Foreskin keratinocyte (primary cell): ENCODE measurements at places on chromosomes 1 and 21. TPM values are rescaled to one million over a fixed set of nuclear protein-coding genes. Genes with fewer than 3 reads are reported as not detected.

- peak; percentile 85 for DNase-seq
These were observed 82.2 kb upstream of the ABCD3 start for GRCh38 chr1:94335950-94336349.

- DNase-seq: peak; percentile 68
These were observed 127.4 kb upstream of the DPYD start for GRCh38 chr1:98048244-98048643.

DNA sequence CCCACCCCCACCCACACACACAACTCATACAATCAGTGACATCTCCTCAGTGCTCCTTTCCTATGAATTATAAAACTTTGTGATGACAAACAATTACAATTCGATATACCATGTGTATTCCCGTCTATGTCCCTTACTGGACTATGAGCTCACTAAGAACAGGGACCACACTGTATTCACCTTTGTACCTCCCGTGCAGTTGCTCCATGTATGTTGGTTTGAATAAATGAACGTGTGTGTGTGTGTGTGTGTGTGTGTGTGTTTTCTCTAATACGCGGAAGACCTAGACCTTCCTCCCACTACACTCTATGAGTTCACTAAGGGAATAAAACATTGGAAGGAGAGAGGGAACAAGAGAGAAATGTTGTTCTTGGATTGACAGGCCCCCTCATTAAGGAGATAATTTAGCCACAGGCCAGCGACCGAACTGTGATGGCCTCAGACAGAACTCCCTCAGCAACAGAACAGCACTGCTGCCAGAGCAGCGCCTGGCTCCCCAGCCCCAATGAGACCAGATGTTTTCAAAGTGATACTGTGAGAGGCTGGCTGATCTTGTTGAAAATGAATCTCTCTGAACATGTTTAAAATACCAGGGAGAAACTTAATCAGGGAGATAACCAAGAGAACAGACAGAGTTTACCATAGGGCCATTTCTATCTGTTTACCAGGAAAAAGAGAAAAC, 21.7 kb downstream of the BCAR3 start:
- DNase-seq: no peak

DNA sequence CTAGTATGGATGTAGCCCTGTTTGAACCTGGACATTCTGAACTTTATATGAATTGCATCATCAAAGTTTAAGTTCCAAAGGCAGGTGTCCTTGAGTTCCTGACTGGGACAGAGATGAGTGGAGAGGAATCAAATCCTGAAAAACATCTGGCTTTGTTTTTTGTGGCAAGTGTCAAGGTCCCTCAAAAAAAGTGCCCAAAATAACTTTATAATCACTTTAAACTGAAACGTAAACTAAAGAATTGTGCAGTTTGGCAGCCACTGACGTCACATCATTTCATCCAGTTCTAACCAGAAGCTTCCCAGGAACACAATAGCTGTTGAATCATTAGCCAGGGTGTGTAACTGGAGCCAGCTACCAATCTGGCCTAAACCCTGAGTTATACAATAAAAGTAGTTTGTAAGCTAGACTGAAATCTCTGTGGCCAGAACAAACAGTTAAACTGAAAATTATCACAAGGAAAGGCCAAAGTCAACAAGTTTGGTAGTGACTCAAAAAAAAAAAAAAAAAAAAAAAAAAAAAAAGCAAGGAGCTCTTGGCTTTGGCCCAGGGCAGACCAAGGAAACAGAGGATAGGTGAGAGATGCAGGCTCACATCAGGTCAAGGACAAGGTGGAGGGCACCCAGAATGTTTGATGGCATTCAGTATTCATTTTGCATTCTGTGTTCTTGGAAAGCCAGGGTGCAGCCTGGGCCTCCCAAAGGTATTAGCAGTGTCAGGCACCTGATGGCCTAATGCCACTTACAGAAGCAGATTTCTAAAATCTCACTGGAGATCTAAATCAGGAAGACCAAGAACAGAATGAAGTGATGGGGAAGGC, 74.3 kb downstream of the TNFSF18 start:
- DNase-seq: peak; percentile 44

- peak; percentile 46 for DNase-seq
These were observed 3.7 kb downstream of the SYT6 start for GRCh38 chr1:114150016-114150415.

GRCh38 chr1:211975152-211975941, 60.0 kb downstream of the INTS7 start:
- DNase-seq: no peak

GRCh38 chr21:34319585-34319984, 44.2 kb upstream of the KCNE2 start:
- DNase-seq: no peak

GRCh38 chr1:183604038-183604808, 14.0 kb upstream of the NCF2 start:
- no peak for DNase-seq

- DNase-seq: no peak
These were observed 182.2 kb downstream of the DHRS3 start for GRCh38 chr1:12435639-12436344.

DNA sequence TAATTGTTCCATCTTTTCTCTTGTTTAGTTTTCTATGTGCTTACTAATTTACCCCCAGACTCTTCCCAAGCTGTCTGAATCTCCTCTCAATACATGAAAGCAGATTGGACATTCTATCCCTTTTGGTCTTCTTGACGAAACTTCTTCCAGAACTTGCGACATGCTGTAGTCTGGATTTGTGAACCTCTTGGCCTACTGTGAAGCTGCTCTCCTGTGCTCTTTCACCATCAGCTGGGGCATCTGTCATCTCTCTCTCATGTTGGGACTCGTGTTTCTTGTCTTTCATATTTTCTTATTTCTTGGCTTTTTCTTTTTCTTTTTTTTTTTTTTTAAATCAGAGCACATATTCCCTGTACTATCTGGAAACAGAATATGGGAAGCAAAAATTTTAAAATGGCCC, 6.8 kb downstream of the CPT2 start:
- DNase-seq: no peak

DNA sequence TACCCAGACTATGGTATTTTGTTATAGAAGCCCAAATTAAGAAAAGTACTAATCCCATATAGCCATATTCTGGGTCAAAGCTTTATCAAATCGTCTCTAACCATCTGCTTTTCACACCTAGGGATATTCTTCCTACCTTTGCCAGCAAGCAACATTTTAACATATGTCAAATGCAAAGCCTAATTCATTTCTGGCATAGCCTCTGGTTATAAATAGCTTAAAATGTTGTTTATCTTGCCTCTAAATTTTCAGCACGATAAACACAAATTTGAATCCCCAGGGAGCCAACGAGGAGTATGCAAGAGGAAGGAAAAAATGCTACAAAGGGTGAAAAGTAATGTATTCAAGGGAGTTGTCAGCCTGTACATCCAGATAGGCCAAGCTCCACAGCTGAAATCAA, 357.2 kb downstream of the KCNH1 start:
- DNase-seq: no peak

DNA sequence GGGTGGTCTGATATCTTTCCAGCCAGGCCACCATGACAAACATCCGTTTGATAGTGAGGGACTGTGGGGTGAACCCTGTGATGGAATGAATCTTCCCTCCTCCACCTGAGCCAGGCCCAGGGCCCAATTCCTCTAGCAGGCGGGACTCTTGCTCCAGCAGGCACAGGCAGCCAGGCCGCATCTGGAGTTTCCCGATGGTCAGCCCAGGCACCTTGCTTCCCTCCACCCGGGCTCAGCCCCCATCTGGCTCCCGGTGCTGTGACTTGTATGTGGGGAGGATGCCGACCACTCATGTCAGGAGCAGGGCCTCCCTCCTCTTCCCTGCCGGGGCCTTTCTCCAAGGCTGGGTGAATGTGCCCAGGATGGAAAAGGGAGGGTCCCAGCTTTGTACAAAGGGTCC, 21.0 kb downstream of the KCNAB2 start:
- DNase-seq: no peak

Gene IGFN1
- not detected in 2 replicates for total RNA-seq
